ENCODE measurements at places on chromosomes 7 and 10.

DNA sequence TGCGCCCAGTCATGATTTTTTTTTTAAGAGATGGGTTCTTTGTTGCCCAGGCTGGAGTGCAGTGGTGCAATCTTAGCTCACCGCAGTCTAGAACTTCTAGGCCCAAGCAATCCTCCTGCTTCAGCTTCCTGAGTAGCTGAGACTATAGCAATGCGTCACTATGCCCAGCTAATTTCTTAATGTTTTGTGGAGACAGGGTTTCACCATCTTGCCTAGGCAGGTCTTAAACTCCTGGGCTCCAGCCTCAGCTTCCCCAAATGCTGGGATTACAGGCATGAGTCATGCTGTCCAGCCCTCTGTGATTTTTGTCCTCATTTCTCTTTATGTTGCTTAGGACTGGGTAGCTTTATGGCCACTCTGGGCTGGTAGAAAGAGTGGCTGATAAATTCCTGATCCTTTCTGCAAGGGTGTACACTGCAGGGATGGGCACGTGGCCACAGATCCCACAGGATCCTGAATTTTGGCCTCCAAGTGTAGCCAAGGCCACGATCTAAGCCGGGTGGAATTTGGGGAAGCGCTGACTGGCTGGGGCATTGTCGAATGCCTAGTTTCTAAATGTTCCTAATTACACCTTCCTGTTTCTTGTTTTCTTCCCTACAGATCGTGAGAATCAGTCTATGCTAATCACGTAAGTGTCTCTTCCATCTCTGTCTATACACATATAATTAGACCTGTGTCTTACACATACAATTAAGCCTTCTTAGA is 24.1 kb upstream of the MYH16 start:
- DNase-seq = no peak

DNA sequence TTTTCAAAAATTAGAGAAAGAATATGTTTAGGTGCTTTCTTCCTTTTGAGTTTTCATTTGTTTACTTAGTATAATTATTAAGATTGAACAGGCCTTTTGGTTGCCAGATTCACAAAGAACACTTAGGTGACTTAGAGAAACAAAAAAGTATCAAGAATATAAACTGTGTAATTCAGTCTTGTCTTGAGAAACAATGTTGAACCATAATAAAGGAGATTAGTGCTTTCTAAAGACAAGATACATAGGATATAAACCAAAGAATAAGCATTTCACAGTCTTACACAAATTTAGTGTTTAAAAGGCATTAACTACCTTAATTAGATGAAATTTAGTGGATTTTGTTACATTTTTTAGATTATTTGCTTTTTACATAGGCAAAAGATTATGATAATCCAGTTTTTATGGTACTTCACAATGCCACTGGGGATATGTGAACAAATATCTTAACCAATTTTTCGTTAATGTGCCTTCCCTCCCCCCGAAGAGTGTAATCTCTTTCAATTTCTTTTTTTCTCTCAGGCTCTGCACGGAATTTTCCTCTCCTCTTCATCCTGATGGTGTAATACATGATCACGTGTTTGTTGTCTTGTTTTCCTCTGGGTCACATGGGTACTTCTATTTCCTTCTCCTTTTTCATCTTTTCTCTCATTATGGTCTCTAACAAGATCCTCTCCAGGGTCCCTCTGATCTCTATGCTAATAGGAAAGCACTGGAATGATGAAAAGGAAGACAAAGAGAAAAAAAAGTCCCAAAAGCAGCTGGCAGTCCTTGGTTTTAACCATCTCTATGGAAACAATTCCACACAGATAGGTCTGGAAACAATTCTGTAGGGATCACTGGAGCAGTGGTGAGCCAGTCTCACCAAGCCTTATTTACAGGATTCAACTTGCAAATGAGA is 3.7 kb upstream of the HNRNPH3 start:
- peak; percentile 46 for DNase-seq

DNA sequence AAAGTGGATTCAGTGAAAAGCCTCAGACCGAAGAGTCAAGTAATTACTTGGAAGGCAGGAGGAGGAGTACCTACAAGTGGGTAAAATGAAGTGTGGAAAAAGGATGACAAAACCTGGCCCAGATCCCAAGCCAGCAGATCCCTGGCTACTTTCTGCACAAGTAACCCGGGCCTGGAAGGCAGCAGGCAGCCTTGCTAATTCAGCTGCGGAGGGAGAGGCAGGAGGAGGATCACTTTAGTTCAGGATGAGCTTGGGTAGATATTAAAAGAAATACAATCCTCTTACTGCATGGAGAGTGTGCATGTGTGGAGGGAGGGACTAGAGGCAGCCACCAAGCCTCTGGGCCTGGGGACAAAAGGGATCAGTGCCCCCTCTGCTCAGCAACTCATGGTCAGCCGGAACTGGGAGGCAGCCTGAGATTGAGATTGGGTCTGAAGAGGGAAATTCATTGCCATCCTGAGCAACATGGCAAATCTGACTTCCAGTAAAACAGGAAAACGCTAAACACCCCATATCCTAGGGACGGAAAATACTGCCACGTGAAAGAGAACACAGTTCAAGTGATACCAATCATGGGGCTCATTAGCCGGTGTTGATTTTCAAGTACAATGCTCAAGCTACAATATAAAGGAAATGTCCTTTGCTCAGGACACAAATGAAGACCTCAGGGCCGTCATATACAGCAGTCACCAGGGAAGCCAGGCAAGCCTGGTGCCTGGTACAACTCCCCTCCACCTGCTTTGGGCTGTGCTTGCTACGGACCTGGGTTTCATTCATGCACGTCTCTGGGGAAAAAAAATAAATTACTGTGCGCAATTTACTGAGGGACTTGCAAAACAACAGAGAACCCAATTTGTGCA is 1.3 kb downstream of the AMPH start:
- no peak for DNase-seq

GRCh38 chr7:142776206-142776844 is 5.6 kb downstream of the PRSS2 start:
- peak; percentile 88 for DNase-seq

DNA sequence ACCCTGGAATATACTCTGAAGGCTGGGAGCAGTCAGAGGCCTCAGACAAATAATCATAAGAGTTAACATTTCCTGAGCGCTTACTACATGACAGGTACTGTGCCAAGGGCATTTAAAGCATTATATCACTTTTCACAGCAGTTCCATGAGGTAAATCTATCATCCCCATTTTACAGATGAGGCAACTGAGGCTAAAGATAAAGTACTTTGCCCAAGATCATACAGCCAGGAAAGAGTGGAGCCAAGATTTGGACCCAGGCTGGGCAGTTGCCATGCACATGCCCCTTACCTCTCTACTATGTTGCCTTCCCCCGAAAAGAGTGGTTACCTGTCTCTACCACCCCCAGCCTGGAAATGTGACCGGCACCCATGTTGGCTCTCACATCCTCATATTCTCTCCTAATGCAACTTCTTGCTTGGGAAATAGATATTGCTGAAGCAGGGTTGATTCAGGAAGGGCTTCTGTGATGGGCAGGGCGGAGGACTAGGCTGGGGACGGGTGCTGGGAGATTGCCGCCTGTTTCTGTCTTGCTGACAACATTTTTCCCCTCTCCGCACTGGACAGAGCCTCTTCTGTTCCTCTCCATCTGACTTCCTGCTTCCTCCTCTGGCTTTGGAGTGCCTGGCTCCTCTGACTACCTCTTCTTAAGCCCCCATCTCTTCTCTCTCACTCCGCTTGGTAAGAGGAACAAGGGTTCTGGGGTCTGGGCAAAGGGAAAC is 13.8 kb downstream of the SMO start:
- DNase-seq = no peak

- DNase-seq = no peak
These were observed 10.3 kb downstream of the CLRN3 start for GRCh38 chr10:127882391-127882790.

- DNase-seq = no peak
These were observed 142.2 kb upstream of the INSYN2A start for GRCh38 chr10:127338399-127339110.

DNA sequence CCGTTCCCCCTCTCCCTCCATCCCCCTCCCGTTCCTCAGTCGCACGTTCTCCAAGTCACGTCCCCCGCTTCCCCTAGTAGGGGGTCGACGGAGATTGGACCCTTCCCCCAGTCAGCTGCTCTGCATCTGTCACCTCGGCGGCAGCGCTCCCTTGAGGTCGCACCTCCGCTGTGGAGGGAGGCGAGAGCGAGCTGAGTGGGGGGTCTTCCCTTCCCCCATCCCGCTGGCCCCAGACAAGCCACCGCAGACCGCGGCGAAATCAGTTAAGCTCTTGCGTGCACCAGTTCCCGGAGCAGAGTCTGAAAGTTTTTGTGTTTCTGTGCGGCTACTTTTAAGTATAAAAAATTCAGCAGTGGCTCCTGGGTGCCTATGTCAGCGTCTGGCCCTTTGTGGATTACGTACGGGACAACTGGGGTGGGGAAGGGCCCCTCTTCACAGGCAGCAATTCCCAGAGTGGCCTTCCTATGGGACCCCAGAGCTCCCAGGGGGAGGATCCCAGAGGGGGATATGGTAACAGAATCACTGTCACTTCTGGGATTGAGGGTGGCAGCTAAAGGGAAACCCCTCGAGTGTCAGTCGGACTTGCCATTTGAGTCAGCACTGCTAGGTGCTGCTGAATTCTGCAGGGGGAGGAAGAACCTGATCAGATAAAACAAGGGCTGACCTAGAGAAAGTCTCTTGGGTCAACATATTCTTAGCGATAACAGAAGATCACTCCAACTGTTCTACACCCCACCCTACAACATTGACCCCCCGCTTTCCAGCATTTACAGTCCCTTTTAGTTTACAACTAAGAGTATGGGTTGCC is 12.5 kb upstream of the DDIT4 start:
- no peak for DNase-seq

GRCh38 chr7:151597541-151598444 is 78.1 kb upstream of the RHEB start:
- DNase-seq = peak; percentile 90

Data from A172 (cell line).